GM23248 (cell line): ENCODE measurements at places on chromosomes 3 and 15. TPM values are rescaled to one million over a fixed set of nuclear protein-coding genes. Genes with fewer than 3 reads are reported as not detected.

DNA sequence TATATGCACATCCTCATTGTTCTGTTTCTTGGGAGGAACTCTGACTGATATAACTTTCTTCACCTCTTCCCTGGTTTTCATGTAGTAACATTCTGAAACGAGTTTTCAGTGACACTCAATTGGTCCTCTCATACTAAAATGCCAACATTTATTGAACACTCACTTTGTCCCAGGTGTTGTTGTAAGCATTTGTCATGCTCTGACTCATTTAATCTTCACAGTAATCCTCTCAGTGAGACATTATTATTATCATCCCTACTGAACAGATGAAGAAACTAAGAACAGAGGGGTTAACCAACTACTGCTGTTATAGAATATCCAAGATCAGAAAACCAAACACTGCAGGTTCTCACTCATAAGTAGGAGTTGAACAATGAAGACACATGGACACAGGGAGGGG lies 94.1 kb upstream of the MRPL3 start:
- H3K27ac ChIP-seq: no peak overlapping the region
- no peak overlapping the region for H3K4me3 ChIP-seq
- peaks cover 1% of the 10 kb centered on the region; the same call in 1 of the 2 replicates for H3K4me1 ChIP-seq
- H3K36me3 ChIP-seq: no peaks in the 10 kb centered on the region
- peak; percentile 11 for DNase-seq
- no peaks in the 10 kb centered on the region for H3K27me3 ChIP-seq

DNA sequence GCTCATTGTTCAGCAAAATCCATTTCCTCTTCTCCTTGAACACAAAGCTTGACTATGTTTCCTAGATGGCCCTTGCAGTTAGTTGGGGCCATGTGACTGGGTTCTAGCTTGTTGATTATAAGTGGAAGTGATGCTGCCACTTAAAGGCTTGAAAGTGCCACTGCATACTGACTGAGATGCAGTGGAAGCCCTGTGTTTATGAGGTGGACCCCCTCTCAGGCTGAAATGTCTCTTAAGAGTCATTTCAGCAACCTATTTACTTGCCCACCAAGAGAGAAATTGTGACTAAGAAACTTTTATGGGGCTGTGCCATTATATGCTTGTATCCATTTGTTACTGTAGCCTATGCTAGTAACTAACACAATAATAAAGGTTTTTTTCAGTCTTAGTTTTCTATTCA lies 8.4 kb upstream of the ANP32A start:
- H3K36me3 ChIP-seq: no peaks in the 10 kb centered on the region
- DNase-seq: peak; percentile 19
- H3K27me3 ChIP-seq: peaks cover 9% of the 10 kb centered on the region; the same call in 1 of the 2 replicates
- H3K27ac ChIP-seq: no peak overlapping the region
- H3K4me1 ChIP-seq: no peaks in the 10 kb centered on the region

DNA sequence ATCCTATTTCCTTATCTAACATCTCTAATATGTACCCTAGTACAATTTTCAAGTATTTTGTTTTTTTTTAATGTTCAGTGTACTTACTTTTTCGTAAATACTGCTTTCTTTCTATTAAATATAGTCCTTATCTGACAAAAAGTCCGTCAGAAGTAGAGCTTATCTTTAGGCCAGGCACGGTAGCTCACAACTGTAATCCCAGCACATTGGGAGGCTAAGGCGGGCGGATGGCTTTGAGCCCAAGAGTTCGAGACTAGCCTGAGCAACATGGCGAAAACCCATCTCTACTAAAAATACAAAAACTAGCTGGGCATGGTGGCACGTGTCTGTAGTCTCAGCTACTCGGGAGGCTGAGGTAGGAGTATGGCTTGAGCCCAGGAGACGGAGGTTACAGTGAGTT lies 41.1 kb downstream of the USP3 start:
- H3K36me3 ChIP-seq: no peaks in the 10 kb centered on the region
- no peak overlapping the region for H3K27ac ChIP-seq
- no peaks in the 10 kb centered on the region for H3K4me1 ChIP-seq
- no peak for DNase-seq
- no peak overlapping the region for H3K4me3 ChIP-seq

DNA sequence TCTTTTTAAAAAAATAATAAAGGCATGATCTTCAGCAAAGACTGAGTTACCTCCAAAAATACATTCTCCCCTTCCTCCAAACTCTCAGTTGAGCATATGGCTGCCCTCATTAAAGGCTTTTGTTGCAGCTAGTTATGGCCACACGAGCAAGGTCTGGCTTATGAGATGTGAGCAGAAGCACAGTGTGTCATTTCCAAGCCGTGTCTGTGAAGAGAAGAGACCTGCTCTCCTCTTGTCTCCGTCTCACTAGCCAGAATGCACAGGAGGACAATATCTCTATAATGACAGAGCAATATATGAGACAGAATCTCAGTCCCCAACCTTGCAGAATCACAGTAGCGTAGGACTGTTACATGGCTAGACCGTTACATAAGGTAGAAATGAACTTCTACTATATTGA lies 152.3 kb downstream of the MAGI1 start:
- no peaks in the 10 kb centered on the region for H3K36me3 ChIP-seq
- H3K27ac ChIP-seq: no peak overlapping the region
- H3K4me1 ChIP-seq: peaks cover 30% of the 10 kb centered on the region
- no peak overlapping the region for H3K4me3 ChIP-seq
- DNase-seq: no peak

GRCh38 chr3:51815614-51816013 lies 36.6 kb upstream of the IQCF6 start:
- H3K27ac ChIP-seq: no peak overlapping the region
- H3K4me3 ChIP-seq: no peak overlapping the region
- H3K36me3 ChIP-seq: no peaks in the 10 kb centered on the region
- H3K27me3 ChIP-seq: no peaks in the 10 kb centered on the region
- no peak for DNase-seq

DNA sequence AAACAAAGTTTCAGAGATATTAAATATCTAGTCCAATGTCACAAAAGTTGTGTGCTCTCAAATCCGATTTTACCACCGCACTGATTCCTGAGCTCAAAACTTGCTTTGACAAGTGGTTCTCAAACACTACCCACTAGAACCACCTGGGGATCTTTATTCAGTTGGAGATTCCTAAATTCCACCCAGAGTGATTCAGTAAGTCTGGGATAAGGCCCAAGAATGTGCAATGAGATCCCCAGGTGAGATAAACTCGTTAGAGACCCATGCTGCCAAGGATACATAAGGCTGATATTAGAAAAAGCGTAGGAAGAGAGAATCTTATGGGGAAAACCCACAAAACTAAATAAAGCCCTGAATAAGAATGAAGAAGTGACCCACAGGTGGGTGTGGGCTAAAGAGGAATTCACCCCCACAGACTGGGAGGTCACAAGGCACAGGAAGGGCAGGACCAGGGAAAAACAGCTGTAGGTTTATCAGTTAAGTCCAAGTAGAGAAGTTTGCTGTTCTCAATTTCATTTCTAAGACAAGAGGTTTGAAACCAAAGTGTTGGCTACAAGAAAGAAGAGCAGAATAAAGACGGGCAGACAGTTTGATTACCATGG lies 11.5 kb upstream of the RPS17 start:
- H3K4me3 ChIP-seq: no peak overlapping the region
- DNase-seq: no peak
- H3K4me1 ChIP-seq: peaks cover 27% of the 10 kb centered on the region
- H3K27me3 ChIP-seq: no peaks in the 10 kb centered on the region

ZNF639 gene
- polyA plus RNA-seq: 26.8 and 27.9 TPM in 2 replicates

LRRC49 gene
- 7.6 and 8.3 TPM in 2 replicates for polyA plus RNA-seq

ARHGEF26 gene
- 0.38 and 0.40 TPM in 2 replicates for polyA plus RNA-seq

CERS3 gene
- not detected in 2 replicates for polyA plus RNA-seq

LYZL4 gene
- not detected in 2 replicates for polyA plus RNA-seq
